Stimulated activated CD4-positive, alpha-beta T cell treated with anti-CD3 and anti-CD28 coated beads, Interleukin-1b, Interleukin-23, amount 100 ng/mL, for 1 hour (primary cell): ENCODE measurements at places on chromosomes 7 and 10.

DNA sequence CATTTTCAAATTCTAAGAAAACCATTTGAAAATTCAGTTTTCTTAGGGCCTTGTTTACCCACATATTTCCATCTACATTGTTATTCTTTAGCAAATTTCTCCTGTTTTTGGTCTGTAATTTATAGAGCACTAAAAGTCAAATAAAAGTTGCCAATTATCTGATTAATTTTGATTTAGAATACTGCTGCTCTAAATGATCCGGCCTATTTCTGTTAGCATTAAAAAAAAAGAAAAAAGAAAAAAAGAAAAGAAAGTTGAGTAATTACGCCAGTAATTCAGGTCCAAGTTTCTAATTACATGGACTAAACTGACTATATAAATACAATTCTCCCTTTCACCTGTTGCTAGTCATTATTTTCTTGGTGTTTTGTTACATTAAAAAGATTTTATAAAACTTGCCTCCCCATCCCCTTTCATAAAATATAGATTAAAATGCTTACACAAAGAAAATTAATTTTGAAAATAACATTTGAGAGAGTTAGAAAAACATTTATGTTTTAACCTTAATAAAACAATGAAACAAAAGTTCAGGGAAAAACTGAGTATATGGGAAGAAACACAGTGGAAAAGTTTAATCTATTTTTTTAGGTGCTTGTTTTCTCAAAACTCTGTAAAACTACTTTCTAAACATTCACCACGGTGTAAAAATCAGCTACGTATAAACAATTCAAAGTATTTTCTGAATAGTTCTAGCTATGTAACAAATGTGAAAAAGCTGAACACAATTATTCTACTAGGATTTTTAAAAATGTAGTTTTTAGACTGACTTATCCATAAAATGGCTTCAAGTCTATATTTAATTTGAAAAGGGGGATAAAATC is 6.8 kb upstream of the COMMD3 start:
- DNase-seq: no peak

- DNase-seq: no peak
These were observed 230.5 kb upstream of the PPP2R2D start for GRCh38 chr10:131670341-131670740.

- DNase-seq: no peak
These were observed 1051.1 kb upstream of the AUTS2 start for GRCh38 chr7:68547181-68547580.

DNA sequence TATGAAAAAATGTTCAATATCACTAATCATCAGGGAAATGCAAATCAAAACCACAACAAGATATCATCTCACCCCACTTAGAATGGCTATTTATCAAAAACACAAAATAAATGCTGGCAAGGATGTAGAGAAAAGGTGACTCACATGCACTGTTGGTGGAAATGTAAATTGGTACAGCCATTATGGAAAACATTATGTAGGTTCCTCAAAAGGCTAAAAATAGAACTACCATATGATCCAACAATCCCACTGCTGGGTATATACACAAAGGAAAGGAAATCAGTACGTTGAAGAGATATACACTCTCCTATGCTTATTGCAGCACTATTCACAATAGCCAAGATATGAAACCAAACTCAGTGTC is 50.2 kb downstream of the CDK1 start:
- DNase-seq: no peak

- no peak for DNase-seq
These were observed 22.3 kb downstream of the ZNF783 start for GRCh38 chr7:149284343-149284742.

GRCh38 chr10:48444861-48445841 is 138.7 kb downstream of the MAPK8 start:
- DNase-seq: no peak

DNA sequence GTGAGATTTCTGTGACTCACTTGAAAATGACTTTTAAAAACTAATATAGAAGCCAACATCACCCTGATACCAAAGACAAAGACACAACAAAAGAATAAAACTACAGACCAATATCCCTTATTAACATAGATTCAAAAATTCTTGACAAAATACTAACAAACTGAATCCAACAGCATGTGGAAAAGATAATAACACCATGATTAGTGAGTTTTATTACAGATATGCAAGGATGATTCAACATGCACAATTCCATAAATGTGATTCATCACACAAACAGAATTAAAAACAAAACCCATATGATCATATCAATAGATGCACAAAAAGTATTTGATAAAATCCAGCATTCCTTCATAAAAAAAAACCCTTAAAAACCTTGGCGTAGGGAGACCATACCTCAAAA is 6.5 kb downstream of the MGAM start:
- no peak for DNase-seq

- no peak for DNase-seq
These were observed 92.5 kb downstream of the ELAPOR2 start for GRCh38 chr7:86966916-86967315.

DNA sequence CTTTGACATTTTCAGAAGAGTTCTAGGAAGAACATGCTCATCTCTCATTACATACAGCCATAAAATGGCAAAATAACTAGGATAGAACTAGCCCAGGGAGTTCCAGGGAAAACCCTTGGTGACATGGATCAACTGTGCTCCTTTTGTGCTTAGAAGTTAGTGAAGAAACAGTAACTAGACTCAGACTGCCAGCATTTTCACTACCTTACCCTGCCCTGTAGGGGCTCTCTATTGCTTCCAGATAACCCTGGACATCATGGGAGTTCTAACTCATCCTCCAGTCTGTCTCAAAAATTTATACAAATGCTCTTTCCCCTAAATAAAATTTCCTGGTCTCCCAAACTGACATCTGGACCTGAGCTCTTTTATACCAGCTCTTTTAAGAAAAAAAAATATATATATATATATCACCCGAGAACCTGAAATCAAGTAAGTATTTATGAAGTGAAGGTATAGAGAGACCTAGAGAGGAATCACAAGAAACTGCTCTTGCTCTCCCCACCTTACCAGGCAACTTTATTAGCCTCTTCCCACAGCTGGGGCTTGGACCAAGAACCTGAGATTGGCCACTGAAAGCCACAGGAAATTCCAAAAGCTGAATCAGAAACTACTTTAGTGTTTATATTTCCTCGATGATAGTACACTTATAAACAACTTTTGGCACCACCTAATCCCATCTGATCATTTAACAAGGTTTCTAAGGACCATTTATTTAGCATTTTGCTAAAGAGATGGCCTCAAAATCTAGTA is 101.4 kb downstream of the RELN start:
- DNase-seq: no peak

DNA sequence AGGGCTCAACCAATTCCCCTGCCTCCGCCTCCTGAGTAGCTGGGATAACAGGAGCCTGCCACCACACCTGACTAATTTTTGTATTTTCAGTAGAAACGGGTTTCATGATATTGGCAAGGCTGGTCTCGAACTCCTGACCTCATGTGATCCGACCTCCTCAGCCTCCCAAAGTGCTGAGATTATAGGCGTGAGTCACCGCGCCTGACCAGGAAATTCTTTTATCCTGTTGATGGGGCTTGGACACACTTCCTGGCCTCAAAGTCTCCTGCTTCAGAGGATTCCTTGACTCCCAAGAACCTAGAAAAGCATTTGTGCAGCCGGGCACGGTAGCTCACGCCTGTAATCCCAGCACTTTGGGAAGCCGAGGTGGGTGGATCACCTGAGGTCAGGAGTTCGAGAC is 16.2 kb downstream of the ZNF425 start:
- no peak for DNase-seq

- no peak for DNase-seq
These were observed 128.8 kb downstream of the DGKB start for GRCh38 chr7:14773729-14774271.

- DNase-seq: no peak
These were observed 1039.7 kb downstream of the NRG3 start for GRCh38 chr10:82914655-82915136.

GRCh38 chr10:70197235-70197945 is 27.1 kb upstream of the SAR1A start:
- no peak for DNase-seq

GRCh38 chr10:90222372-90222771 is 521.0 kb downstream of the KIF20B start:
- no peak for DNase-seq

- DNase-seq: no peak
These were observed 403.3 kb downstream of the HGF start for GRCh38 chr7:81366546-81366945.

DNA sequence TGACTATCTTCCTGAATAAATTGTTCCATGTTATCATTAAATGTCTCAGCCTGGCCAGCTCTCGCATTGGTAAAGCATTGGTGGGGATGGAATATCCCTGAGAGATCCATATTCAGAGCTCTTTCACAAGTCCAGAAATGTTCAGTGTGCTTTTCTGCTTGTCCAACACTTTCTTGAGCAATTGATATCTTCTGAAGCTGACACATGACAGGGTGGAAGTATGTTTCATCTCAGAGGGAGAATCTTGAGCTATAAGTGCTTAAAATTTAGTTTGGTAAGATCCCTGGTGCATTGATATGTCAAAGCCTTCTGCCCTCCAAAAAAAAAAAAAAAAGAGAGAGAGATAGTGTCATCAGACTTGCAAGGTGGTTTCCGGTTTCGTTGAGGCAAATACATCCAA is 7.4 kb downstream of the IFIT3 start:
- DNase-seq: no peak

DNA sequence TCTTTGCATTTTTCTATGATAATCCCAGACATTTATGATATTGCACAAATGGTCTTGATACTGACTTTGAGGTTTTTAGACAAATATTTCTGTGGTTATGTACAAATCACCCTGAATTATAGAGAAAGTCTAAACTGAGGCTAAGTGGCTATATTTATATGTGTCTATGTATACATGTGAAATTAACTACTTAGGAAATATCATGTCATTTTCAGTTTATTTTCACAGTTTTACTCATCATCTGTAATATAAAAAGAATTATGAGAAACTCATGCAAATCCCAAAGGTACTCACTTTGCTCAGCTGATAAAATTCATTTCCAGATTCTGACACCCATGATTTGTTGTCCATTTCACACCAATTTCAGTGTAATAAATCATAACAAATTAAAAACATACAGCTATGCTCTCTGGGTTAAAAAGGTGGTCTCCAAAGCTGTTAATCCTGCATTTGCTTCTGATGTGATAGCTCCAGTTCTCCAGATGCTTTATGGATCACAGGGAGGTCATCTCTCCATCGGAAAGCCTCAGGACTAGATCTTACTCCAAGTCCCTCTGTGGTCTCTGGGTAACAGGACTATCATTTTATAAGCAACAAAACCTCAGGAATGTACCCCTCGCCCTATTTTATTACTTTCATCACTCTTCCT is 673.9 kb downstream of the PARD3 start:
- DNase-seq: no peak

- no peak for DNase-seq
These were observed 54.1 kb downstream of the HK1 start for GRCh38 chr10:69332278-69333010.
